ENCODE measurements at places on chromosomes 1 and 21.

DNA sequence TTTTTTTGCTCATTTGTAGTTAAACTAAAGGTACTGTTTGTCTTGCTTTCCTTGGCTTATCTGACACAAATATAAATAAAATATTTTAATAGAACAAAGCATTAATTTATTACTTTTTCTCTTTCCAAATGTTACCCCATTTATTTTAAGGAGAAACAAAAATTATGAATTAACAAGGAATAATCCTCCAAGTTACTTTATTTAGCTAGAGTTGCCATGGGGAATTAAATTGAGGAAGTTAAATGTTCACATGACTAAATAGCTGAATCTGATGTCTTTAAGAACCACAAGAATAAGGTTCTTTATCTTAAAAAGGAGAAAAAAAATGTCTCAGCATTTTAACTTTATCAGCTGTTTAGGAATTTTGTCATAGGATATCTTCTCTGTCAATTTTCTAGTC is 12.3 kb downstream of the ATG4C start:
- DNase-seq: no peak

DNA sequence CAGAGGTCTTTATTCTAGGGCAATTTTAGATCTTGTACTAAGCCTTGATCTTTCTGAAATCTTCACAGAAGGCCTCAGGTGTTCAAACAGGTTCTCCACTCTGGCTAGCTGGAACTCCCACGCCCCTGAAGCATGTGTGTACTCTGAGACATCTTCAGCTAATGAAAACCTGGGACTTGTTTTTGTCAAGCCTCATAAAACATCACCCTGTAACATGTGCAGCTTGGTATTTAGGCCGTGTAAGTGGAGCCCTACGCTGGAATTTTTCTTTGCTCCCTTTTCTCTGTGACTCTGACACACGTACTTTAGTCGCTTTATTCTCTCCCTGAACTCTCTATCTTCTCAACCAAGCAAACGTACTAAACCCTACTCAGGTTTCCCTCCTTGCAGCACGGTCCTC is 701.9 kb upstream of the ZP4 start:
- DNase-seq: no peak

DNA sequence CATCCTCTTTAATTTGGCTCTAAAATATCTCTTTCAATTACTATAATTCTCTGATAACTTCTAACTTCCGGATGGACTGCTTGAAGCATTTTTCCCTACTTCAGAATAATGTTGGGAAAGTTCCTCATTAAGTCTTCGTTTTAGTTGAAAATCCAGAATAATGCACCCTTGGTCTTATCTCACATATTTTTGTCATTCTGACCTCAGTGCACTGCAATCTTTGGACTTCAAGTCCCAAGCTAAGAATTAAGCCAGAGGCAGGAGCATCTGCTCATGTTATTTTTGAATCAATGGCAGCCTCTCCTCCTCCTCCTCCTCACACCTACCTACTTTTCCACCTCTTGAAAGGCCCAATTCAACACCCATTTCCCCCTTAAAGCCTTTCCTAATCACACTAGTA is 169.8 kb downstream of the CYYR1 start:
- no peak for DNase-seq

DNA sequence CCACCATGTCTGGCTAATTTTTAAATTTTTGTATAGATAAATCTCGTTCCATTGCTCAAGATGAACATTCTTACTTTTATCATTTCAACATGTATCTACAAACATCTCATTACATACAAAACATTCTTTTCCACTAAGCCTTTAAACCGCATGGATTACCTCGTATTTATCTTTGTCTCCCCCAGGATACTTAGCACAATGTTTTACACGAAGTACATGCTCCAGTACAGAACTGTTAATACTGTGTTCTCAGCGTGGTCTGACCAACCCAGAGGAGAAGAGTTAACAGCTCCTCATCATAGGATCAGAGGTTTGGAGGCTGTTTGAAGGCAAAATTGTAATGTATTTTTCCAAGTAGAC is 7.4 kb downstream of the PIK3C2B start:
- DNase-seq: no peak

- DNase-seq: no peak
Measured at GRCh38 chr1:84919461-84919970, 26.5 kb upstream of the LPAR3 start.

GRCh38 chr1:61337981-61338848 is 255.9 kb downstream of the NFIA start:
- DNase-seq: no peak

DNA sequence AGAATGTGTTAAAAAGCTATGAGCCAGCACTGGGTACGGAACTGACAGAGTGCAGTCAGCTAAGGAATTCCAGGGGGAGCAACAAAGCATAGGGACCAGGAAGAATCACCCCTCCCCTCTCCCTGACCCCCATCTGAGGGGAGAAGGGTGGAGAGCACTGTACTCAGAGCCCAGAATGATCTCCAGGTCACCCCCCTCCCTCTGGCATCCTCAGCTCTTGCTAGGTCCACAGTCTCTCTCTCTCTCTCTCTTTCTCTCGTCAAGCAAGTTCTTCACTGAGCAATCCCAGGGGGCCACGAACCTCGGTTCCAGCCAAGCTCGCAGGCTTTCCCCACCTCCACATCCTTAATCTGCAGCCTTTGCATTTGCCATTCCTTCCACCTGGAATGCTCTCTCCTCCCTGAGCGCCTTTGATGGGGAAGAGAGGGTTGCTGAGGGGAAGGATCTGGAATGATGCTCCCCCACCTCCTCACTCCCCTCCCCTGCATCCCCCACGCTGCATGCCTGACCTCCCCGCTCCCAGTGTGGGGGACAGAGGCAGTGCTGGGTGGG is 6.7 kb upstream of the WASF2 start:
- no peak for DNase-seq

DNA sequence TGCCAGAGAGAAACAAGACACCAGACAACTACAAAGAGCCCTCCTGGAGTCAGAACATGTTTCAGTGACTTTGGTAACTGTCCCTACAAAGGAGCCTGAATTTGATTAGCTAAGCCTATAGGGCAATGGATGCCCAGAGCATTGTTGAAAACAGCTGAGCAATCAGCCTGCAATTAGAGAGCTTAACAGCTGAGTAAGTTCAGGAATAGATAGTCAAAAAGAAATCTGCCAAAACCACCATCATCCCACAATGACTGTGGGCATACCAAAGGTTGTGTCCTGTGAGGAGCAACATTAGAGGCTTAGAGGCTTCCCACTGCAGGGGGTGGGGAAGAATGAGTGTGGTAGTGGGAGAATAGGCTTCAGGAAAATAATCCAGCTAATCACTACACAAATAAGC is 32.1 kb downstream of the SH3BP5L start:
- DNase-seq: no peak

GRCh38 chr1:12643079-12643478 is 806 bp upstream of the AADACL4 start:
- no peak for DNase-seq

GRCh38 chr1:59999006-59999405 is 72.4 kb upstream of the CYP2J2 start:
- DNase-seq: no peak

DNA sequence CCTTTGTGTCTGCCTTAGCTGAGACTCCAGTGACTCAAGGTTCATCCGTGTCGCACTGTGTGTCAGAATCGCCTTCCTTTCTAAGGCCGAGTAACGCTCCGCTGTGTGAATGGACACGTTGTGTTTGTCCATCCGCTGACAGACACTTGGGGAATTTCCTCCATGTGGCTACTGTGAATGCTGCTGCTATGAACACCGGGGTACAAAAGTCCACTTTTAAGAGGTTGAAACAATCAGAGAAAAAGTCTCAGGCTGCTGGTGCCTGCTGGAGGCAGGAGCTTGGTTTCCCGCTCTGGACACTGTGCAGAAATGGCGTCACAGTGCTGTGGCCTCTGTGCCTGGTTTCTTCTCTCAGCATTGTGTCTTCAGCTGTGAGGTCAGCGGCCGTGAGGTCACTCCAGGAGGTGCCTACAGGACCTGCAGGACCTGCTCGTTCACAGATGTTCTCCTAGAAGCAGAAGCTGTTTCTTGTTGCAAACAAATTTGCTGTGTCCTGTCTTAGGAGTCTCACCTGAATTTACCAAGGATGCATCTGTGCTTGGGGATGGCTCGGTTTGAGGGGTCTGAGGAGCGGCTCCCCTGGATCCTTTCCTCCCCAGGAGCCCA is 34.2 kb downstream of the KRTAP10-1 start:
- DNase-seq: no peak

DNA sequence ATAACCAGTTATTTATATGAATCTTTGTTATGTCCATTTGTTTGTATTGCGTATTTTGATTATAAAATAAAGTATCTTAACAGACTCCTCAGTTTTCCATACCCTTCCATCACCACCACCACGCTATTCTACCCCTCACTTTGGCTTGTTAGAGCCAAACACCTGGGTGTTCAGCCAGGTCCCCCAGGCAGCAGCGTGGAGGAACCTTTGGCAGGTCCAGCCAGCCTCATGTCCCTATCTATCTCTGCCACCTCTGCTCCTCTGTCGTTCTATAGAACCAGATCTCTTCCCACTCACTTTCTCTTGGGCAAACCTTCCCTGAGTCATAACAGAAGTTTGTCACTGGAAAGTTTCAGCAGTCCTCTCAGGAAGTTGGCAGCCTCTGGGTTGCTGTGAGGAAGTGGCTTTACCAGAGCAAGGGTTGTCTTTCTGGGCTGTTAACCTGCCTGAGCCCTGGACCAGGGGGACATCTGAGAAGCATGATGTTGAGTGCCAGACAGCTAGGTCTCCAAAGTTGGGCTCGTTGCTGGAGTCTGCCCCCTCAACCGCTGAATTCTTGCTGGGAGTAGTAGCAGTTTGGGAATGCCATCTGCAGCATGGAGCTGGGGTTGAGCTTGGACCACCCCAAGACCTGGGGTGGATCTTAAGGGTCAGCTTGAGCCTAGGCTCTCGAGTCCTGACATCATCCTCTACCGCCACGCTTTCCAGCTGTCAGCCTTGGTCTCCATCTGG is 996 bp upstream of the SH3BGRL3 start:
- DNase-seq: no peak

DNA sequence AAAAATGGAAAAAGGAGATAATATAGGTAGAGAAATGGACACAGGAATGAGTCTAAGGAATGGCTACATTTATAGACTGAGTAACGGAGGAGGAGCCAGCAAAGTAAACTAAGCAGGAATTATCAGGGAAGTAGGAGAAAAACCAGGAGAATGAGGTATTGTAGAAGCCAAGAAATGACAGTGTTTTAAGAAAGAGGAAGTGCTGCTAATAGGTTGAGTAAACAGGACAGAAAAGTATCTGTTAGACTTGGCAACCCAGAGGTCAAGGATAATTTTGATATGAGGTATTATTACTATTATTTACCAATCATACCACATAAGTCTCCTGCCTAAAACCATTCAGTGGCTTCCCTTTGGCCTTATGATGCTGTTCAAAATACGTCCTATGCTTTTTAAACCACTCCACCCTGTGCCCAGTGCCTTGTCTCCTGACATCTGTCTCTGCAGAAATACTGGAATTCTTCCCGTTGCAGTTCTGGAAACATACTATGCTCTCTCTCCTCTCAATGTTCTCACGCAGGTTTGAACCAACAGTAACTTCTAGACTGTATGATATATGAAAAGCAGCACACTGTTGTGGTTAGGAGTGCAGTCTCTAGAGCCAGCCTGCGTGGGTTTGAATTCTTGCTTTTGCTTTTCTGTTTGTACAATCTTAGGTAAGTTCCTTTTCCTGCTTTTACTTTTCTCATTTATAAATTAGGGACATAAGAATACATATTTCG is 24.6 kb upstream of the NEK7 start:
- no peak for DNase-seq

GRCh38 chr1:208420696-208421095 is 176.5 kb upstream of the PLXNA2 start:
- DNase-seq: no peak

- no peak for DNase-seq
Measured at GRCh38 chr1:95388031-95388430, 154.0 kb downstream of the RWDD3 start.

- no peak for DNase-seq
Measured at GRCh38 chr1:84442256-84442655, 36.8 kb upstream of the RPF1 start.

DNA sequence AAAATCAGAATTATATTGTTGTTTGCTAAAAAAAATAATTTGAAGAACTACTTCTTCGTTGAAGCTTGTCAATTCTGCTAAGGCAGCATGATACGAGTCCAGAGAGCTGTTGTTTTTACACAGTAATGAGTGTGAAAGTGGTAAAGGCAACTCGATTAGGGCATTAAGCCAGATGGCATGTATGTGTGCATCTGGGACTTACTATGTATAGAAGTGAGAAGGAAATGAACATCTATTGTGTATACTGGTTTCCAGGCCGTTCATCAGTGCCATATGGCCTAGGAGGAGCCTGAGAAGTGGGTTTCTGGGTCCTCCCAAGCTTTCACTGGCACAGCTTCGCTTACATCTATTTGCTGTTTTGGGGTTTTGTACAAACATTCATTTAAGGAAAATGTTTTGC is 5.7 kb downstream of the CTPS1 start:
- DNase-seq: no peak

- DNase-seq: no peak
Measured at GRCh38 chr1:89945852-89946476, 48.9 kb upstream of the ZNF326 start.

DNA sequence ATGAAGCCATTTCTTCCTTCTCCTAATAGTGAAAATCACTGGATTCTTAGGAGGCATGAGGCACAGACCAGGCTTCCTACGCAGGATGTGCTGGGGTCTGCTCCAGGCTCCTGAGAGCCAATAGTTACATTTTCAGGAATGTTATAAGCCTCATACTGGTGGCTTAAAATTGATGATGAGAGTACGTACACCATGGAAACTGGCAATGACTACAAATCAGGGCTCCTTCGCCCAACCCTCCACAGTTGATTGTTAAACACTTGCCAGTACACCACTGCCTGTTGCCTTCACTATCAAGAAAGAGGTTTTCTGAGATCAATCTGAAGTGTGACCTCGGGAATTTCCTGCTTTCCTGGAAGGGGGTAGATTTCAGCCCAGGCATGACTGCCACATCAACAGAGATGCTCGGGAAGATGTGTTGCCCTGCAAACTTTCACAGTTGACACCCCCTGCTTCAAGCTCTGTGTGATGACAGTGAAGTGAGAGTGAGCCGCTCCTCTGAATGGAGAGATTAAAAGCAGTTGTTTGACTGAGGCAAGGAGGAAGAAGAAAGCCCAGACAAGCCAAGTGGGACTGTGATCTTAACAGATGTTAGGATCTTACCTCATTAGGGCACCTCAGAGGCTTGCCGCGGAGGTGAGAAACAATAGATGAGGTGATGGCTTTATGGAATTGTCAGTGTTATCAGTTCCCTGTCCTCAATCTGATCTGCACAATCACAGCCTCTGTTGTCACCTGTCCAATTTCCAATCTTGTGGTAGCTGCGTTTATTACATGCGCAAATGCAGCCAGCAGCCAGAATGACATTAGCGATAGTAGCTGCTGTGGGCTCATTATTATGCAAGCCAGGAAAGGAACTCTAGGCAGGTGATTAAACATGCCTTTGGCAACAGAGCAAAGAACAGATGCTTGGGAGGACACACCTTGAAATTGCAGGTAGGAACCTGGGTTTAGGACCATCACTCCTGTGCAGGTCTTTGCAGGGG is 277.3 kb downstream of the KAZN start:
- no peak for DNase-seq

All from stimulated activated CD8-positive, alpha-beta memory T cell treated with anti-CD3 and anti-CD28 coated beads, Interleukin-4, amount 100 ng/mL, for 1 hour (primary cell).